ENCODE measurements at places on chromosomes 12 and 14.

DNA sequence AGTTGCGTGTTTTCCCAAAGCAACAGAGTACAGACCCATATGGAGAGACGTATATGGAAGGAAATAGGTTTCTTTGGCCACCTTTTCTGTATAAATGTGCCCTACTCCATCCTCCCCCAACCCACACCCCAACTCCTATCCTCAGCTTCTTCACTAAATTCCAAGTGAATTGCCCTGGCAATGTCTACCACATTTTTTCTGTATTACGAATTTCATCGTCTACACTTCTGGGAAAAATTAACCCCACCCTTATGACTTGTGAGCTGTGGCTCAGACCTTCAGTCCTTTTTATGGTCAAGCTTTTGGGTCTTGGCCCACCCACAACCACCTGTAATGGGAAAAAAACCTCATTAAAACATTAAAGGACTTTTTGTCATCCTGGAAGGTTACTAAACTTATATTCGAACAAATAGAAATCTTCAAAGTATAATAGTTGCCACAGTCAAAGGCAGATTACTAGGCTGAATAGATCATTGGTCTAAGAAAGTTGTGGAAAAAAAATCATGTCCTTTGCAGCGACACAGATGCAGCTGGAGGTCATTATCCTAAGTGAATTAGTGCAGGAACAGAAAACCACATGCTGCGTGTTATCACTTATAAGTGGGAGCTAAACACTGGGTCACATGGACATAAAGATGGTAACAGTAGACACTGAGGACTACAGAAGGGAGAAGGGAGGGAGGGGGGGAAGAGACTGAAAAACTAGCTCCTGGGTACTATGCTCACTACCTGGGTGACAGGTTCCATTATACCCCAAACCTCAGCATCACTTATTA, 15.7 kb upstream of the NFKBIA start:
- no peak for DNase-seq

- DNase-seq, result no peak
Observed at GRCh38 chr12:51932218-51933076, 19.1 kb upstream of the ACVR1B start.

- no peak for DNase-seq
Observed at GRCh38 chr14:65465584-65465983, 53.1 kb downstream of the FUT8 start.

- no peak for DNase-seq
Observed at GRCh38 chr14:88749139-88749538, 43.6 kb downstream of the EML5 start.

DNA sequence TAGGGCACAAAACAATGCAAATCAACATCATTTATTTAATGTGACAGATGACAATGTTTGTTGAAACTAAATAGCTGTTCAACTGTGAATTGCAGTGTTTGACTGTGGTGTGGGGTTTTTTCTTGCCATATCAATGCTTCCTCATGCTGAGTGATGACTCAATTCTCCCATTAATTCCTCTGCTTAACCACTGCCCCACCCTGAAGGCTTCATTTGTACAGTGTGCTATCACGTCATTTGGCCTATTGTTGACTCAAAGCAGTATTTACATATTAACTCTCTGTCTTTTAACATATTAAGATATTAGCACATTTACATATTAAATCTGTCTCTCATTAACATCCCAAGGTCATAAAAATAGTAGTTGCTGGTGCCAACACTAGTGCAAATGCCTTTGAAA, 164.8 kb upstream of the NRXN3 start:
- no peak for DNase-seq

DNA sequence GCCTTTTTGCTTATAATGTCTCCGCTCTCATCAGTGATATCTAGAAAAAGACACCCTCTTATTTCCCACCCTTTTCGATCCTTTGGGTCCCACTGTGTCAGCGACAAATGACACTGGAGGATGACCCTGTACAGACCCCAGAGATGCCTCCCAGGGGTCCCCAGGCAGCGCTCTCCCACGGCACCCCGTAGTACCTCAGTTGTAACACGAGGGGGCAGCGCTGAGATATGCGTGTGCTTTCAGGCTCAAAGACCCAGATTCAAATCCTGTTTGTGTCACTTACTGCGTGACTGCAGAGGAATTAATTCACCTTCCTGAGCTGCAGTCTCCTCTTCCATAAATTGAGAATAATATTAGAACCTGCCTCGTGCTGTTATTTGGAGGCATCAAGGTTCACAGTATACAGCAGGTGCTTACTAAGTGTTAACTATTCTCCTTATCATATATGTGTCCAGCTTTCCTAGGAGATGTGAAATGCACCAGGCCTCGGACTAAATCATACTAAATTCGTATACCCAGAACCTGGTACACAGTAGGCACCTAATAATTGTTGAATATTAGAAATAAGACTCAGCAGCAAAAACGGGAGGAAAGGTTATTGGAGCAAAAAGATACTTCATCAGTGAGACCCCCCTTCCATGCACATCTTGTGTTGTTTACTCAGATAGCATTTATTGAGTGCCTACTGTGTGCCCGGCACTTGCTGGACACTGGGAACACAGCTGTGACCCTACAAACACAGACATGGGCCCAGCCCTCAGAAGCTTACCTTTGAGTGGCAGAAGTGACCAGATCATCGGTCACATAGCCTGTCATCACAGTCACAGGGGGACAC, 99.9 kb downstream of the PHETA1 start:
- no peak for DNase-seq

GRCh38 chr14:62807636-62808035, 237.6 kb downstream of the KCNH5 start:
- no peak for DNase-seq

GRCh38 chr14:93548102-93548843, 117.5 kb downstream of the UNC79 start:
- no peak for DNase-seq

- no peak for DNase-seq
Observed at GRCh38 chr14:103444837-103445524, 59.8 kb downstream of the MARK3 start.

DNA sequence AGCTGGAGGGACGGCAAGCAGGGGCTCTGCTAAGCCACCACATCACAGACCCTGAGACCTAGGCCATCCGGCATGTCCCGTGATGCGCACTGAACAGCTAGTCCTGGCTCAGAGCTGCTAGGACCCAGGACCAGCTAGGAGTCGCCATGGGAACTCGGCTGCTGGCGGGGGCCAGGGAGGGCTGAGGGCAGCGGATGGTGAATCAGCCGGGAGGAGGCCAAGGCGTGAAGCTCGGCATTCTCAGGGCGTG, 5.1 kb downstream of the AHNAK2 start:
- no peak for DNase-seq

Data from CD4-positive, alpha-beta T cell treated with Interleukin-15 for 4 hours (primary cell).